Left renal cortex interstitium (tissue), 4 donors: ENCODE measurements at places on chromosomes 5 and 9. TPM values are rescaled to one million over a fixed set of nuclear protein-coding genes. Genes with fewer than 3 reads are reported as not detected.

GRCh38 chr5:14323466-14323865 is 180.3 kb downstream of the TRIO start:
- no peak for DNase-seq

DNA sequence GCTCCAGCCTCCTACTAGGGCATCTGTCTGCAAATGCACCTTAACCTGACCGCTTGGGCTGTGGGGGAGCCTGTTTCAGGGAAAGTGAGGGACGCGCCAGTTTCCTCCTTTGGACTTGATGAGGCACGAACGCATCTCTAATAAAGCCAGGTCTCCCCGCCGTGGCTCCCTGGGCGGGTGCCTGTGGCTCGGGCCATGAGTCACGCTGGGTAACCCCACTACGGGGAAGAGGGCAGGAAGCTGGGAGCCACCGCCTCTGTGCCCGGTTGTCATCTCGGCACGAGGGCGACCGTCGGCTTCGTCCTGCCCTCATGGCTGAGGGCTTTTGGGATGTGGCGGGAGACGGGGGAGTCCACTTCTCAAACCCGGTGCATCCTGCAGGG is 12.1 kb downstream of the NOTCH1 start:
- no peak for DNase-seq

GRCh38 chr5:143964919-143965318 is 153.0 kb downstream of the HMHB1 start:
- no peak for DNase-seq

DNA sequence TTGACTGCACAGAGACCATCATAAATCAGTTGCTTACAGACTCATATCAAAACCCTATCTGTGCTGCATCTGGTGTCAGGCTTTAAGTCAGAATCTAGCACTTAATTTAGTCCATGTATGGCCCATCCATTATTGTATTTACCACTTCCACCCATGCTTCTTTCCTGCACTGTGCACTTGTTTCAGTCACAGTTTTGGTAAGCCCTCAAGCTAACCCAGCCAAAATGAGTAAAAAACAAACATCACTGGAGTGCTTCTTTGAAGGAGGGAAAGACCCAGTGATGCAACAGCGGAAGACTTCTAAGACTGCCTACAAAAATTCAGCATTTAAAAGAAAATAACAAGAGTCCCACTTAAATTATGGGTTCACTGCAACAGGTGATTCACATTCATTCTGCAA is 69.0 kb downstream of the FGF10 start:
- no peak for DNase-seq

- no peak for DNase-seq
These were observed 403.1 kb upstream of the ZNF608 start for GRCh38 chr5:125149527-125149926.

DNA sequence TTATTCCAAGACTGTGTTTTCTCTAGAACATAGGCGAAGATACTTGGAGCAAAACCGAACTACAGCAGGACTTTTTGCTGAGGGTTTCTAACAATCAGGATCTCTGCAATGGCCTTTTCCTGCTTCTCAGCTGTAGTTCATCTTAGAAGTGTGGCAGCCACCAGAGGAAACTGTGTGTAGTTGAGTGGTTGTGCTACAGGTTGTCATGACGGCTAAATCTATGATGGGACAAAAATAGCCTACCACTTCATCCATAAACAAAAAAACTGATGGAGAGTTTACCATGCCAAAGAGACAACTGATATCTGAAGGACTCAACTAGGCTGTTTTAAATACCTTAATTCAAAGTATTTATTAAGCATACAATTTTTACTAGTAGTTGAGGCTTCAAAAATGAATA is 28.2 kb upstream of the DMAC1 start:
- no peak for DNase-seq

DNA sequence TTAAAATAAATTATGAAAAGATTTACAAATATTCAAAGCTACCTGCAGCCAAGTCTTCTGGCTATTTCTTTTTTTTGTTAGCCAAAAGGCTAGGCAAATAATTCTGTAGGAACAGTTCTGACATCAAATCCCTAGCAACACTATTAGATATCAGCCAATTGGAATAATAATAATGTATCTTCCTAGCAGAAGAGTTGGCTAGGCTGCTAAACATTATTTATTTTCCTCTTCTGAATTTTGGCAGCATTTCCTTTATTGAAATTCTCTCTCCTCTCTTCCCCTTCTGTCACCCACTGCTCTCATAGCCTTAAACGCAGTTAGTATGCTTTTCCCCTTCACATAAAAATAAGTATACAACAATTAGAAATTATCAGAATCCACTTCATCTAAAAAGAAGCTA is 42.6 kb downstream of the ZDHHC21 start:
- DNase-seq, result no peak

- no peak for DNase-seq
These were observed 243.0 kb downstream of the ICE1 start for GRCh38 chr5:5665225-5666075.

DNA sequence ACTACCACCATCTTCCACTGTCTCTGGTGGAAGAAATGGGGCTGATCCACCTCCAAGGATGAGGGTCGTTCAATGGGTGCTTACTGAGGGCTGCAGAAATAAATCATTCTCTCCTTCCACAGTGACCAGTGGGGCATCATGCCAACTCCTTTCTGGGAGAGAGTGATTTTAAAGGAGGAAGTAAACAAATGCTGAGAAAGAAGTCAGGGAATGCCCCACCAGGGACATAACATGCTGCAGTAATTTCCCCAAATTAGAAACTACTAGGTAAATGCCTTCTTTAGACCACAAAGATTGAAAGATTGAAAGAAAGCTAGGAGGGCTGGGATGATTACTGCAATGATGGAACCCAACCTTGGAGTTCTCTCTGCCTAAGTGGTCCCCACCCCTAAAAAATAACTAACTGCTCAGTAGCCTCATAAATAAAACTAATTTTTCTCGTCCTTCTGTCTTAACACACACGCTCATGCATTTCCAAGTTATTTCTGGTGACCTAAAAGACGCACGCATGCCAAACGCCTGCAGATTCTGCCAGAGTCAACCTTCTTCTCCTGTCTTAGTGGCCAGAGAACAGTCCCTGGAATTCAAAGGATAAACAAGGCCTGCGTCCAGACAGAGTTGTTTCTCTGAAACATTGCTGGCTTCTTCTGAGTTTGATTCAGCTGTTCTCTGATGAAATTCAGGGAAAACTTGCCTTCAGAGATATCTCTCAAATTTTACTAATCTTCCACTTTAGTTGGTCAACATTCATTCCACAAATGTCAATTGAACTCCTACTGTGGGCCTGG is 250.0 kb downstream of the NR3C1 start:
- DNase-seq, result no peak

DNA sequence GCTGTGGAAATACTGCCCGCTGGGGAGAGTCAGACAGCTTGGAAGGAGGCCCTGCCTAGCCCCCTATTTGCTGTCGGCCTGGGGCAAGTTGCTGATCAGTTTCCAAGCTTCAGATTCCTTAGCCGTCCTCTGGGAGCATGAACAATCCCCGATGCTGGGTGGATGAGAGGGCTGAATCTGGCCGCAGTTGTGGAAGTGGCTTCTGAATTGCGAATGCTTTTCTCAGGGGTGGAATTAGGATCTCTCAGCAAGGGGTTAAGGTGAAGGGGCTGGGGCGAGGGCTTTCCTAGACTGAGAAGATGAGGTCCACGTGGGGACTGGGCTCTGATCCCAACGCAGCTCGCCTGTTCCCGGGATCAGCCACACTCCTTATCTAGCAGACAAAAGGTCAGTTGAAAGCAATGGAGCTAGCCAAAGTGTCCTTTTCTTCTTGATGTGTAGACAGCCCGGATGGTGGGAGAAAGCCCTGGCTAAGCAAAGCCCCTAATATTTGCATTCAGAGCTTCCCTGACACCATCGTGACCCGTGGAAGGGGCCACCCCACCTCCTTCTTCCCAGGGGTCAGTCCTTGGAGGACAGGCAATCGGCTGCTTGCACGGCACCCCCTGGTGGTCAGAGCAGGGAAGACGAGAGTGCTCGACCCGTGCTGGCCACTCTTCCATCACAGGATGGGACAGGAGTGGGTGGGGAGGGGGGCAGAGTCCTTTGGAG is 54.9 kb downstream of the COL15A1 start:
- no peak for DNase-seq

DNA sequence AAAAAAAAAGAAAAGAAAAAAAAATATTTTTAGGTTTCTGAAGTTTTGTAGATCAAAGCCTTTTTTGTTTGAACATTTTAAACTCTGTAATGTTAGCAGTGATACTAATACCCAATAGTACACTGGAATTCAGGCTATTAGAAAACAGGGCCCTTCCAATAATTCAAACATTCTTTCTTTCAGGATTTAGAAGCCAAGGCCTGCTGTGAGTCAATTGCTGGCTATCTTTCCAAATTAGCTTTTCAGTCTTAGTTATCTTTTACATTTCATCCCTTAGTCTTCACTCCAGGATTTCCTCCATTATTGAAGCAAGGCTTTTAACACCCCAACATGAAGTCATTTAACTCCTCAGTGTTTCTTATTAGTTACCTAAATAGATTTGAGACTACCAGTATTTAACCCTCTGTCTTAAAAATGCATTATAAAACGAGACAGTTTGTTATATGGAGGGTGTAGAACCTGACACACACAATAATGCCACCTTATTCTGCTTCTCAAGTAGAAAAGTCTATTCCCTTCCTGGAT is 951.9 kb upstream of the DMAC1 start:
- no peak for DNase-seq

DNA sequence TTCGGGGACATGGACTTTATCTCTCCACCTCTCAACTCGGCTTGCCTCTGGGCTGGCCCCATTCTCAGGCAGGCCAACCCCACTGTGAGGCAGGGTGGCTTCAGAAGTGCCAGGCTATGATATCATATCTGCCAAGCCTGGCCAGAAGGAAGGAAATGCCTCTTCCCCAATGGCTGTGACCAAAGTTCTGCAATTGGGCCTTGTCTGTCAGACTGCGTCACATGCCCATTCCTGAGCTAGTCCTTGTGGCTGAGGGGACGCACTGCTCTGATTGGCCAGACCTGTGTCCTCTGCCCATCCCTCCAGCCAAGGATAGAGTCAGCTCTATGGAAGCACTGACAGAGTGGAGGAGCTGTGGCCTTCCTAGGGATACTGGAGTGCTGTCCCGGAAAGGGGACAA is 11.9 kb downstream of the SMIM23 start:
- DNase-seq, result no peak

Gene TMC1
- 1.2 TPM for polyA plus RNA-seq

Gene SLC6A7
- polyA plus RNA-seq, result 0.08 TPM

Gene LOX
- 40.9 TPM for polyA plus RNA-seq

Gene PCDHGC5
- 1.1 TPM for polyA plus RNA-seq

Gene PLK2
- 246 TPM for polyA plus RNA-seq

Gene RC3H2
- 39.9 TPM for polyA plus RNA-seq

Gene CCDC152
- 13.3 TPM for polyA plus RNA-seq

Gene CCL27
- 0.44 TPM for polyA plus RNA-seq
